ENCODE measurements at places on chromosomes 1 and 21.

- DNase-seq = no peak
These were observed 108.9 kb downstream of the CAPN8 start for GRCh38 chr1:223556414-223557129.

DNA sequence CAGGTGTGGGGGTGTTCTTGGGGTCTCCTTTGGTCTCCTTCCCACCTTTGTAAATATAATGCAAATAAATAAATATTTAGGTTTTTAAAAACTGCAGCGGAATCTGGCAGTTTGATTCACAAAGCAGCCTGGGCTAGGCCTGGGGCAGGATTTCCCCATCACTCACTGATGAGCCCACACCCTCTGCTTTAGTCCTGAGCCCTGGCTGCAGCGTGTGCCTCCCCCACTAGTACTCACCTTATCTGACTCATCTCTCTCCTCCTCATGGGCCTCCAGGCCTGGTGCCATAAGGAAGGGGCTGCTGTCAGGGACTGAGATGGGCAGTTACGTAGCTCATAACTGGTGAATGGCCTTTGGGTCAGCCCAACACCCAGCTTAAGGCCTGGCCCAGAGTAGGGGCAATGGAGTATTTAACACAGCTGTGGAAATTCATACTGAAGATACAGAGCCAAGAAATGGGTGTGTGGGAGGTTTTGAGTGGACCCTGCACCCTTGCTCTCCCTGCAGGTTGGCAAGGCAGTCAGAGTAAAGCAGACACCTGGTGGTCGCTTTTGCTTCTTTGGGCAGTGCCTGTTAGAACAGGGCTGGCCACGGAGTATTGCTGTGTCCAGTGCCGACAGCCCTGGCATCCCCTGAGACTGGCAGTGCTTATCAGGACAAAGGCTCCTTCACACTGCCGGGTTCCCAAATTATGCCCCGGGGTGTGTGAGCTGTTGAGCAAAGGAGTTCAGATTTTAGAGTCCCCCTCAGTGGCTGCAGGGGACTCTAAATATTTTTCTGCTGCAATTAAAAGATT is 39.7 kb downstream of the AZIN2 start:
- no peak for DNase-seq

- no peak for DNase-seq
These were observed 332.9 kb downstream of the PCP4 start for GRCh38 chr21:40200126-40200525.

GRCh38 chr21:33569991-33570390 is 18.5 kb downstream of the DONSON start:
- no peak for DNase-seq

- DNase-seq = no peak
These were observed 11.9 kb downstream of the HECTD3 start for GRCh38 chr1:44999232-44999631.
